RPMI7951 (cell line): ENCODE measurements at places on chromosomes 11 and 22. TPM values are rescaled to one million over a fixed set of nuclear protein-coding genes. Genes with fewer than 3 reads are reported as not detected.

DNA sequence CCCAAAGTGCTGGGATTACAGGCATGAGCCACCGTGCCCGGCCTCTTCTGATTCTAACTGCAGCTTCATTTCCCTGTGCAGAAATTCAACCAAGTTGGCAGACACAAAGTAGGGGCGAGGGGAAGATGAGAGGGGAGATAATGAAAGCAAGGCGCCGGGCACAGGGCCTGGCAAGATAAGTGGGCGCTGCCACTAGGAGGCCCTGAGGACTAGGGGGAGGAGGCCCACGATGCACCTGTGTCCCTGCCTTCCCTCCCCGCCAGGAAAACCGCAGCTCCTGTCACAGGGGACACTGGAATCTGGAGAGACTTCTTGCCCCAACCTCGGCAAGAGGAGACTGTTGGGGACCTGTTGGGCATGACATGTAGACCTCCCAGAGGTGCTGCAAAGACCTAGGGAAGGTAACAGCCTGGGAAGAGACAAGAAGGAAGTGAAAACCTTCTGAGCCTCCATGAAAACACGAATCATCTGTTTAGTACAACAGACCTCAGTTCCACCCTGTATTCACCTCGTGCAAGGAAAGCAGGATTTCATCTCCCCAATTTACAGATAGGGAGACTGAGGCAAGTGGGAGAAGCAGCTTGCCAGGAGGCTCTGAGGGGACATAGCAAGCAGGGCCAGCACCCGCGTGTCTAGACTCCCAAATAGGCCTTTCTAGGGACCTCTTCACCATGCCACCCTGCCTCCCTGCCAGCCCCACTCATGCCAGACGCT, 3.1 kb upstream of the LGALS1 start:
- no peak for DNase-seq

Gene SPI1
- total RNA-seq: not detected in 2 replicates

Gene MAML2
- total RNA-seq: 9.4 and 14.8 TPM in 2 replicates

GRCh38 chr11:2259466-2259830, 10.9 kb downstream of the ASCL2 start:
- DNase-seq: no peak

- no peak for DNase-seq
Measured at GRCh38 chr22:38290347-38290746, 17.5 kb upstream of the TMEM184B start.

DNA sequence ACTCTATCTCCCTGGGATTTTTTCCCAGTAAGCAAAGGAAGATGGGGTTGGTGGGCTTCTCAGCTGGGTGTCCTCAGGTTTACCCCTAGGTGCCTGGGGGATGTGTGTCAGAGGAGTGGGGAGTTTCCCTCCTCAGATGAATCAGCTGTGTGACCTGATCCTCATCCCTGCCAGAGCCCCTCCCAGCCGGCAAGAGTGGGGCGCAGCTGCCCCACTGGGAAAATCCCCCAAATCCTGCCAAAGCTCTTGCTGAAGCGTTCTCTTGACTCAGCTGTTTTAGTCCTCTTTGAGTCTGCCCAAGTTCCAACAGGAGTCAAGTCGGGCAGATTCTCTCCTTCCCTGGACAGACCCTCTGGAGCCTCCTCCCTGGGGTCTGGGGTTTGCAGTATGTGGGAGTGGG, 6.0 kb downstream of the C11orf68 start:
- DNase-seq: peak; percentile 90

DNA sequence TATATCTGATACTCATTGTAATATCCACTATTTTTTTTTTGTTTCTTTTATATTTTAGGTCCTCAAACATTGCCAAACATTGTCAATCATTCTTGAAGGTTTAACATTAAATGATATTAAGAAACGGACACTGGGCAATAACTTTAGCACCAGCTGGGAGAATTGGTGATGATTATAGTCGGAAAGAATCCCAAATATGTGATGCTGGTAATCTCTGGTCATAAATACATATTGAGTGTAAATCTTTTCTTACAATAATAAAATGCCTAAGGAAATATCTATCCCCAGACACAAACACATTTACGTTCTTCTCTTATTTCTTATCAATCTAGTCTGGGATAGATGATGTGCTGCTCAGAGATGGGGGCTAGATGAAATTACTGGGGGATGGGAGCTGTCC, 25.2 kb downstream of the OR51E2 start:
- no peak for DNase-seq

GRCh38 chr22:43435851-43436811, 24.3 kb downstream of the MPPED1 start:
- DNase-seq: no peak

Gene PRAME
- 62.6 and 73.1 TPM in 2 replicates for total RNA-seq

Gene KCNK4
- not detected in 2 replicates for total RNA-seq

- DNase-seq: no peak
Measured at GRCh38 chr11:111639226-111639925, 37.1 kb downstream of the SIK2 start.

- DNase-seq: no peak
Measured at GRCh38 chr22:44204739-44205515, 24.2 kb downstream of the PARVG start.

DNA sequence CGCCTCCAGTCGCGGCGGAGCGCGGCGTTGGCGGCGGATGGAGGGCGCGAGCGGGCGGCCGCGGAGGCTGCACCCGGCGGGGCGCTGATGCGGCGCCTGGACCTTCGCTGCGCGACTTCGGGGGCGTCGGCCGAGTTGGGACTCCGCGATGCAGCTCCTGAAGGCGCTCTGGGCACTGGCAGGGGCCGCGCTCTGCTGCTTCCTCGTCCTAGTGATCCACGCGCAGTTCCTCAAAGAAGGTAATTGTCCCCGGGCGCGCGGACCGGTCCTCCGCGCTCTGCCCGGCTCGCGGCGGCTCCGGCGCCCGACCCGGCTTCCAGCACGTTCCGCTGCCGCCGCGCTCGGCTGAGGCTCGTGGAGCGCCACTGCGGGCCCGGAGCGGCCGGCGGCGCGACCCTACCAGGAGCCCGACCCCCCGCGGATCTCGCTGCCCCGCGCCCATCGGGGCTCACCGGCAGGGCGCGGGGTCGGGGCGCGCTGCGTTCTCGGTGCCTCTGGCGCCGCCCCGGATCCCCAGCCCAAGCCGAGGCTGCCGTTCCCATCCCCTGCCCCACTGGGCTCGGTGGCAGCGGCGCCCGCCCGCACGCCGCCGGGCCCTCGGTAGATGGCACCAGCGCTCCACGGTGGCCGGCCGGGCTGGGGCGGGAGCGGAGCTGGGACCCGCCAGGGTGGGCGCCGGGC, 1251.2 kb downstream of the BRD1 start:
- no peak for DNase-seq

GRCh38 chr11:87002918-87003317, 34.8 kb upstream of the TMEM135 start:
- DNase-seq: no peak

- DNase-seq: no peak
Measured at GRCh38 chr11:116698080-116698479, 74.7 kb downstream of the BUD13 start.

- no peak for DNase-seq
Measured at GRCh38 chr11:118274186-118274585, 10.1 kb upstream of the MPZL2 start.

DNA sequence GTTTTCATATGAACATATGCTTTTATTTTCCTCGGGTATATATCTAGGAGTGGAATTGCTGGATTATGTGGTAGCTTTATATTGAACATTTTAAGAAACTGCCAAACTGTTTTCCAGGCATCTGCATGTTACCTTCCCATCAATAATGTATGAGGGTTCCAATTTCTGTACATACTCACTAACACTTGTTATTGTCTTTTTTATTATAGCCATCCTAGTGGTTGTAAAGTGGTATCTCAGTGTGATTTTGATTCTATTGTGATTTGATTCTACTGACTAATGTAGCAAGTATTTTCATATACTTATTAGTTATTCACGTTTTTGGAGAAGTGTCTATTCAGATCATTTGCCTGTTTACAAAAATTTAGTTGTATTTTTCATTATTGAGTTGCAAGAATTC, 2.0 kb downstream of the ANO5 start:
- no peak for DNase-seq

GRCh38 chr11:15920856-15921629, 435.3 kb downstream of the SOX6 start:
- DNase-seq: no peak

- DNase-seq: peak; percentile 73
Measured at GRCh38 chr11:63478896-63479295, 12.1 kb downstream of the PLAAT5 start.

- DNase-seq: peak; percentile 11
Measured at GRCh38 chr11:70675697-70676374, 277.5 kb downstream of the CTTN start.

Gene SELENOH
- total RNA-seq: 125 and 232 TPM in 2 replicates

Gene PGAP2
- 7.6 and 9.0 TPM in 2 replicates for total RNA-seq

GRCh38 chr11:4704790-4705334, 278 bp downstream of the MMP26 start:
- DNase-seq: no peak

DNA sequence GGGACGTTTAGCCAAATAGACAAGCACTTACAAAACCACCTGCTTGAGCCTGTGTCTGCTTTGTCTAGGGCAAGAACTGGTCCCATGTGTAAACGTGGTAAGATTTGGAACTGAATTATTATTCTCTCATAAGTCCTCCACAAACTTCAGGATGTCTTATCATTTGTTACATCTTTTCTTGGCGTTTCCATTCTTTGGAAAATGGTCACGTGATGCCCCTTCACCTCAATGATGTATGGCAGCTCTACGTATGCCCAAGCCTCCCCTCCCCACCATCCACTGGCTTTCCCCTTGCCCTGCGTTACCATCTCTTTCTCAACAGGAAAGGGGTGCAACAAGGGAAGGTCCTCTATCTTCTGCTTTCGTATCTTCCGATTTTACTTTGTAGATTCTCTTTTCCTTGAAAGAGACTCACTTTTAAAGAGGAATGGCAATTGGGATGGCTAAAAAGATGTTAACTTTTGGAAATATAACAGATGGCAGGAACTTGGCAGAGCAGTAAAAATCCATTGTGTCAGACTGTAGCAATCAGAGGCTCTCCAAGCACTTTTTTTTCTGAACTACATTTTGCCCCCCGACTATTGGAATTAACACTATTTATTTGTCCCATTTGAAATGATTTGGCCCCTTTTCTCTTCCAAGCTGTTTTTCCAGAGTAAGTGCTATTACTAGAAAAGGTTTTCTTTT, 117.6 kb downstream of the FAT3 start:
- no peak for DNase-seq

GRCh38 chr11:72223615-72224563, 678 bp upstream of the INPPL1 start:
- peak; percentile 70 for DNase-seq

Gene SOX10
- 3.0 and 3.2 TPM in 2 replicates for total RNA-seq

DNA sequence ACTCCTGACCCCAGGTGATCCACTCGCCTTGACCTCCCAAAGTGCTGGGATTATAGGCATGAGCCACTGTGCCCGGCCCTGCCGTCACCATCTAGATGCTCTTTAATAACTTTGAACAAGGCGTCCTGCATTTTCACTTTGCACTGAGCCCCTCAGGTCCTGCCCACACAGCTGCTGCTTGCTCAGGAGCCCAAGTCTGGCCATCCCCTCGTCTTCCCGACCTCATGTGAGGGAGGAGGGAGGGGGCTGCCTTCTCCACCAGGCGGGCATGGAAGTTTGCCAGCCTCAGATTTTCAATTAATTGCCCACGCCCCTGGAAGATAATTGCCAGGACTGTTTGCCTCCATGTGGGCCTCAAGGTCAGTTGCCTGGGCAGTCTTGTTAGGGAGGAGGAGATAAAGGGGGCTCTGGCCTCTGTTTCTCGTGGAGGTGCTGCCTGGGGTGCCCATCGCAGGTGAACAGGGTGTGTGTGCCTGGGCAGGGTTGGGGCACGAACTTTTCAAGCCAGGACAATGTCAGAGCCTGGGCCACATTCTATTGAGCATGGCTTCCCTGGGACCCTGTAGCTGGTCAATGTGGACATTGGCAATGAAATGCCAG, 27.9 kb upstream of the MYEOV start:
- DNase-seq: no peak

GRCh38 chr11:124535552-124536232, 7.8 kb downstream of the OR8B12 start:
- peak; percentile 5 for DNase-seq

Gene TMEM121B
- not detected in 2 replicates for total RNA-seq

- no peak for DNase-seq
Measured at GRCh38 chr11:118054712-118055640, 21.9 kb upstream of the TMPRSS4 start.

DNA sequence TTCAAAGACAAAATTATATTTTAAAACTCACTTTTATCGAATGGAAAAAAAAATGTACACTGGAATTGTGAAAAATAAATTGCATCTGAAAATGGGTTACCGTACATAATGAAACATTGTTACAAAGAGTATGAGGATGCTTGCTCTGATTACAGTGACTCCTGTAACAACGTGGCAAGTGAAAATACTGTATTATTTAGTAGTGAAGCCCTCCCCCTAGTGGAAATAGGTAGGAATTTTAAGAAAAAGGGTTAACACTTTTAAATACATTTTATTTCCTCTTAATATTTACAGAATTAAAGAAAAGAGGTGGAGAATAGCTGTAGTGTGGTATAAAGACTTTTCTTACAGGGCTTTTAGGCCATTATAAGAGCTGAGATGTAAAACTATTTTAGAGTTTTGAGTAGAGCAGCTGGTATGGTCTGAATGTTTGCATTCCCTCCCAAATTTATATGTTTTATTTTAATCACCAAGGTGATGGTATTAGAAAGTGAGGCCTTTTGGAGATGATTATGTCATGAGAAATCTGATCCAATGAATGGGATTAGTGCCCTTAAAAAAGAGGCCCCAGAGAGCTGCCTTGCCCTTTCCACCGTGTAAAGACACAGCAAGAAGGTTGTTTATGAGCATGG, 25.2 kb downstream of the FAM76B start:
- DNase-seq: peak; percentile 54

Gene ALG9
- 33.5 and 34.8 TPM in 2 replicates for total RNA-seq

Gene HOATZ
- total RNA-seq: not detected in 2 replicates
